H1 (cell line): ENCODE measurements at places on chromosomes 12 and 14. TPM values are rescaled to one million over a fixed set of nuclear protein-coding genes. Genes with fewer than 3 reads are reported as not detected.

The FBXL14 gene
- total RNA-seq: 5.5 and 6.2 TPM in 2 replicates

DNA sequence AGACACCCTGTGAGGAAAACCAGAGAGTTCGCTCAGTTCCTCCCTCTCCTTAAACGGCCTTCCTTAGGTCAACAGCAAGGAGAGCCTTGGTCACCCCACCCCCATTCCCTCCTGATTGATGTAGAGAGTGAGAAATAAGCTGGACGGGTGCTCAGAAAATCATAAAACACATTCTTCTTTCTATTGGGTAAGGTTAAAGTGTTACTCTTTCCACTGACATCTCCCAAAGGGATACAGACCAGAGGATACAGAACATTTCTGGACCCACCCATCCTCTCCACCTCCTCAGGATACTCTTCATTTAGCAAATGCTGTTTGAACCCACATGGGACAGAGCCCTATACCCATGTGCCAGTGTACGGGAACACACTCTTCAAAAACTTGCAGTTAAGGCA lies 11.6 kb upstream of the KRT77 start:
- peaks cover 8% of the 10 kb centered on the region for H3K27me3 ChIP-seq

GRCh38 chr12:92085040-92085735 lies 60.5 kb downstream of the BTG1 start:
- no peaks in the 10 kb centered on the region for H3K36me3 ChIP-seq
- no peaks in the 10 kb centered on the region for H3K27me3 ChIP-seq
- H3K4me3 ChIP-seq: no peak overlapping the region
- DNase-seq: no peak
- no peak overlapping the region for H3K27ac ChIP-seq

DNA sequence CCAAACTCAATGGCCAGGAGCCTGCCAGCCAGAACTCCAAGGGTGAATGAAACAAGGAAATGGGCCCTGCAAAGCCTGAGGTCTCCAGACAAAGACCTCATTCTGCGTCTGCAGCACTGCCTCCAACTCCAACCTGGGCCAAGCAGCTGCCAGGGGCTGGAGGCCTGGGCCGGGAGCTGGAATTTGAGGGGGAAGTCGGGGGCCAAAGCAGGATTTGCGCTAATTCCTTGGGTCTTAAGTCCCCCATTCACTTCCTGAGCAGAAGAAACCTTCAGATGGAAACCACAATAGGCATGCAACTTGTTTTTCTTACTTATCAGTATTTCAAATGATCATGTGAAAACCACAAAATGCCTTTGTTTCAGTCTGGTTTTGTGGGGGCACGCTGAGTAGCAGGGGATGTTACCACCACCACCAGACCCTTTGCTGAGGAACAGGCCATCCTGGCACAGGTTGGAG lies 23.0 kb upstream of the TC2N start:
- H3K27me3 ChIP-seq: no peaks in the 10 kb centered on the region
- H3K4me3 ChIP-seq: no peak overlapping the region
- no peak for DNase-seq
- no peaks in the 10 kb centered on the region for H3K4me1 ChIP-seq
- no peaks in the 10 kb centered on the region for H3K36me3 ChIP-seq
- H3K27ac ChIP-seq: no peak overlapping the region

DNA sequence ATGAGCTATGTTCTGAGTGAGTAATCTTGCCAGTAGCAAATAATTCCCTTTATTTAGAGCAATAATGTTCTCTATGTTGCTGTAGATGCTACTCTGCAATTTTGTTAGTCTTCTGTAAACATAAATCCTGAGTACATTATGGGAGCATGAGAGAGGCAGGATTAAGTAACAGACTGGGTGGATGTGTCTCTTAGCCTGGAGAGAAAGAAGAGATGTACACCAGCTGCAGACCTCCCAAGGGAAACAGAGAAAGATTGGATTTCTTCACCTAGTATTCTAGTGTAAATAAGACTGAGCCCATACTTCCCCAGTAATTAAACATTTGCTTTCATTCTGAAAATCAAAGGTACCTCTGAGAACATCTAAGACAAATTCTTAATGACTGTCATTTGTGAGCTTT lies 564.0 kb downstream of the TRHDE start:
- H3K27ac ChIP-seq: no peak overlapping the region
- no peak overlapping the region for H3K4me3 ChIP-seq
- DNase-seq: no peak
- no peaks in the 10 kb centered on the region for H3K4me1 ChIP-seq
- no peaks in the 10 kb centered on the region for H3K27me3 ChIP-seq
- no peaks in the 10 kb centered on the region for H3K36me3 ChIP-seq

The TMEM229B gene
- 0.50 and 0.73 TPM in 2 replicates for total RNA-seq

The KRT72 gene
- total RNA-seq: not detected in 2 replicates

The PPFIA2 gene
- total RNA-seq: 1.8 and 3.3 TPM in 2 replicates

DNA sequence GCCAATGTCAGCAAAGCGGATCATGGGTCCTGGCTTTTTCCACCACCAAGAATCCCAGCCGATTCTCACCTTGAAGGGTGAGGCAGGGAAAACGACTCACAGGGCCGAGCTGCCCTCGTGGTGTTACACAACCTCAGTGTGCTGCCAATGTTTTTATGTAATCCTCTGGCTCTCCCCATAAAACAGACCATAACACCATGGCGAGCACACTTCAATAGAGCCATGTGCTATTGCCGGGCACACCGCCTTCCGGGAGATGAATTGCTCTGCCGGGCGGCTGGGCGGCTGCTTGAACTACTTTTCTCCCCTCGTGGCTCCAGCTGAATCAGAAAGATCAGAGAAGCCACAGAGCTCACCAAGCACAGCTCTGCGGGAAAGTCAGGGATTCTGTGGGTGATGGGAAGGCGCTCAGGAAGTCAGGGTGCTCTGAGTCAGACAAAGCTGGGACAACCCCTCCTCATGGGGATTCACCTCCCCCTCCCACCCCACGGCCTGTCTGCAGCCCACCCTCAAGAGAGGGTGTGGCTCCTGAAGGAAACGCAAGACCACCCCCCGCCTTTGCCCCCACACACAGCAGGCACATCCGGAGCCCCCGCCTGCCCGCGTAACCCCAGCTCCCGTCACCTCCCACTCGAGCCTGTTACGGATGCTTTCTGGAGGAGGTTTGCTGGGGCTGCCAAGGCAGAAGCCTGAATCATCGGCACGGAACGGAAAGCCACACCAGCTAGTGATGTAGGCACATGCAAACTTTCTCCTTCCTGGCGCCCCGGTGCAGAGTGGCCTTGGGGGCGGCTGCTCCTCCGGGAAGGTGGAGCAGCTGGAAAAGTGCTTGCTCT lies 1.8 kb downstream of the GALNT9 start:
- no peak overlapping the region for H3K4me3 ChIP-seq
- H3K27me3 ChIP-seq: peaks cover 51% of the 10 kb centered on the region
- no peak for DNase-seq
- H3K4me1 ChIP-seq: no peaks in the 10 kb centered on the region; the same call in none of the 2 replicates
- H3K27ac ChIP-seq: no peak overlapping the region

GRCh38 chr12:43636725-43637463 lies 84.9 kb upstream of the ADAMTS20 start:
- no peak overlapping the region for H3K27ac ChIP-seq
- no peak overlapping the region for H3K4me3 ChIP-seq
- no peaks in the 10 kb centered on the region for H3K36me3 ChIP-seq
- no peak for DNase-seq
- no peaks in the 10 kb centered on the region for H3K27me3 ChIP-seq

DNA sequence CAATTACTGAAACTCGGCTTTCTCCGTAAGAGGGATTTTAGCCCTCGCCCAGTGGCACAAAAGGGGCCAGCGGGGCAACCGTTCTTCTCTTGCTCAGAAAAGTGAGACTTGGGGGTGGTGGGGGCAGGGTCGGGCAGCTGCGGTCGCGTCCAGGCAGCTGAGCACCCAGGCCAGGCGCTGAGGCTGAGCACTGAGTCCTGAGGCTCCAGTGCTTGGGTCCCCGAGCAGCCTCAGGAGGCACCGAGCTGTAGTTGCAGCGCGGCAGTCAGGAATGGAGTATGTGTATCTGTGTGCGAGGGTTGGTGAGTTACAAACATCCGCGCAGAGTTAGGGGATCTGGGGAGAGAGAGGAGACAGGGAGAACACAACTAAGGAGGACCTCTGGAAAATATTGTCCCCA lies 4.1 kb upstream of the HOXC6 start:
- H3K4me3 ChIP-seq: no peak overlapping the region
- DNase-seq: no peak
- H3K36me3 ChIP-seq: no peaks in the 10 kb centered on the region
- H3K27me3 ChIP-seq: peaks cover 97% of the 10 kb centered on the region

DNA sequence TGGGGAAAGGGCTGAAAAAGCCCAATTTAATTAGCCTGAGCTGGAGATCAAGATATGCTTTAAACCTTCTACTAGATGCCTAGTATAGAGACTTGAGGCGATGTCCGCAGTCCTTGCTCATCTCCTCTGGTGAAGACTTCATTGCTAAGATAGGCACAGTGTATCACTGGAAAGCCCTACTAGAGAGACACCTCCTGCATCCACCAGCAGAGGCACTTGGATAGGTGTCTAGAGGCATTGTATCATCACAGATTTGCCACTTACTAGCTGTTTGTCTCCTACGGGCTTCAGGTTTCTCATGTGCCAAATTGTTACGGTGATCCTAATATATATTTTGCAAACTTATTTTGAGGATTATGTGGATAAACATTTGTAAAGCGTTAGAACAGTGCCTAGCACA lies 1048.5 kb downstream of the GALC start:
- H3K4me1 ChIP-seq: no peaks in the 10 kb centered on the region
- no peak for DNase-seq
- H3K4me3 ChIP-seq: no peak overlapping the region
- no peak overlapping the region for H3K27ac ChIP-seq
- H3K27me3 ChIP-seq: no peaks in the 10 kb centered on the region
- no peaks in the 10 kb centered on the region for H3K36me3 ChIP-seq

GRCh38 chr12:124652661-124653060 lies 85.2 kb upstream of the NCOR2 start:
- H3K4me1 ChIP-seq: peaks cover 11% of the 10 kb centered on the region
- H3K27me3 ChIP-seq: no peaks in the 10 kb centered on the region
- no peak for DNase-seq
- no peak overlapping the region for H3K27ac ChIP-seq

The UNC79 gene
- 2.3 and 2.5 TPM in 2 replicates for total RNA-seq

GRCh38 chr14:65228436-65228835 lies 126.1 kb upstream of the MAX start:
- DNase-seq: no peak
- no peak overlapping the region for H3K4me3 ChIP-seq
- no peak overlapping the region for H3K27ac ChIP-seq
- no peaks in the 10 kb centered on the region for H3K36me3 ChIP-seq

DNA sequence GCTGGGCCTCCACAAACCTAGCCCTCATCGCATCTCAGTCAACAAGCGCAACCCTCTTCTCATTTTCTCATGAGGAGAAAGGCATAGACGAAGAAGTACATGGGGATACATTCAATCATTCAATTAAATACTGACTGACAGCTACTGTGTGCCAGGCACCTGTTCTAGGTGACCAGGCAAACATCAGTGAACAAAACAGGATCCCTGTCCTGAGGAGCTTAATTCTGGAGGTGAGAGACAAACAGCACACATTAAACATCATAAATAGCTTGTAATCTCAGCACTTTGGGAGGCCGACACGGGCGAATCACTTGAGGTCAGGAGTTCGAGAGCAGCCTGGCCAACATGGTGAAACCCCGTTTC lies 362 bp upstream of the ACYP1 start:
- no peaks in the 10 kb centered on the region for H3K27me3 ChIP-seq
- no peak overlapping the region for H3K27ac ChIP-seq
- no peak for DNase-seq
- H3K4me1 ChIP-seq: no peaks in the 10 kb centered on the region; the same call in 1 of the 2 replicates

The CLEC6A gene
- total RNA-seq: not detected in 2 replicates

DNA sequence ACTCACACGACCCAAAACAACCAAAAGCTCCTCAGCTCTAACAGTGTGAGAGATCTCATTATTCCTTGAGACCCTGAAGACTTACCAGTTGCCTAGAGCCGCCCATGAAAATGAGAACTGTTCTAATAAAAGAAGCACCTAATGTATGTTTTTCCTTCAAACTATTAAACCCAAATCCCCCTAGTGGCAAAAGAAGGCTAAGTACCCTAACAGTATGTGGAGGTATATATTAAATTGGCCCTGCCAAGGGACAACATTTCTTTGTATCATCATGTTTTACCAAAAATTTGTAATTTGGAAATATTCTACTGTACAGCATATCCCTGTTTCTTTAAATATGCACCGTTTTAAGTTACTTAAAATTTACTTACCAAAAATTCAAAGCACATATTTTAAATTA lies 38.0 kb upstream of the PPFIA2 start:
- no peak overlapping the region for H3K4me3 ChIP-seq
- no peak overlapping the region for H3K27ac ChIP-seq
- H3K36me3 ChIP-seq: no peaks in the 10 kb centered on the region
- H3K4me1 ChIP-seq: peaks cover 11% of the 10 kb centered on the region
- DNase-seq: no peak

DNA sequence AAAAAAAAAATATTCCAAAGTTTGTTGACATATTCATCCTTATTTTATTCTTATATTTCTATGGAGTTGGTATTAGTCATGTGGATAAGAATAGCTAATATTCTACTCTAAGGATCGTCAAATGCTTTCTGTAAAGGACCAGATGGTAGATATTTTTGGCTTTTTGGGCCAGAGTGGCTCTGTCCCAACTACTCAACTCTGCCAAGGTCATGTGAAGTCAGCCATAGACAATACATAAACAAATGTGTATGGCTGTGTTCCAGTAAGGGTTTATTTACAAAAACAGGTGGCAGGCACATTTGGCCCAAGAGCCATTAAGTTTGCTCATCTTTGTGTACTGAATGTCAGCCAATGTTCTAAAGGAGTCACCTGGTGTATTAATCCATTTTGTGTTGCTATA lies 131.8 kb downstream of the TBX5 start:
- H3K4me1 ChIP-seq: peaks cover 31% of the 10 kb centered on the region
- DNase-seq: no peak
- H3K27ac ChIP-seq: no peak overlapping the region
- no peaks in the 10 kb centered on the region for H3K27me3 ChIP-seq
- H3K4me3 ChIP-seq: no peak overlapping the region

GRCh38 chr12:120093592-120094355 lies 22.8 kb downstream of the RAB35 start:
- peak; percentile 86 for DNase-seq
- peak overlapping the region; percentile 58; the same call in 1 of the 2 replicates for H3K27ac ChIP-seq
- no peaks in the 10 kb centered on the region; the same call in 1 of the 2 replicates for H3K36me3 ChIP-seq
- peaks cover 6% of the 10 kb centered on the region for H3K4me1 ChIP-seq

DNA sequence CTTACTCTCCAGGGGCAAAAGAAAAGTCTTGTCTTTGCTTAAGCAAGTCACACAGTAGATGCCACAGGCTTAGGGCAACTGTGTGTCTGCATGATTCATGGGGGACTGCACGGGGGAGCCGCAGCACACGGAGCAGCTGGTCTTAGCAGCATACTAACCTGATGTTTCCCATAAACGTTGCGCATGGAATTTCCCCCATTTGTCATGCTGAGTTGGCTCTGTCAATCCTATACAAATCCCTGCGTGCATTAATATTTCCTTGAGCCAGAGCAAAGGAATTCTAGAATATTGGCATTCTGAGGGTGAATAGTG lies 71.2 kb downstream of the SAMD4A start:
- H3K27me3 ChIP-seq: no peaks in the 10 kb centered on the region
- peak; percentile 35 for DNase-seq
- H3K27ac ChIP-seq: no peak overlapping the region
- H3K4me1 ChIP-seq: no peaks in the 10 kb centered on the region
- no peaks in the 10 kb centered on the region for H3K36me3 ChIP-seq
